ENCODE measurements at places on chromosomes 5 and 9.

- DNase-seq: peak; percentile 42
These were observed 21.4 kb upstream of the FLT4 start for GRCh38 chr5:180670586-180671359.

DNA sequence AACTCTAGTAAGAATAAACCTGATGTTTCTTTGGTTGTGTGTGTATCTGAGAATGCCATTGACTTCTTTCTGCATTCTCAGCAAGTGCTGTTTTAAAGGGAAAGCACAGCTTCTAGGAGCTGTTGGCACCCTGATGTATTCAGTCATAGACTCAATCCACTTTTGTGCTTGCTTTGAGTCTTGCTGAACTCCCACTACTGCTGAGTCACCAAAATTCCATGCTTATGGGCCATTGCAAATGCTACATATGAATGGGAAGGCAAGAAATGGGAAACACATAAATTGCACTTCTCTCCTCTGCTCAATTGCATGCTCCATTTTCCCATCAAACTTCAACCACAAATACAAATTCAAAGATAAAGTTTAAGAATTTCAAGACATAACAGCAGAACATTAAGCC, 9.8 kb upstream of the FTMT start:
- no peak for DNase-seq

DNA sequence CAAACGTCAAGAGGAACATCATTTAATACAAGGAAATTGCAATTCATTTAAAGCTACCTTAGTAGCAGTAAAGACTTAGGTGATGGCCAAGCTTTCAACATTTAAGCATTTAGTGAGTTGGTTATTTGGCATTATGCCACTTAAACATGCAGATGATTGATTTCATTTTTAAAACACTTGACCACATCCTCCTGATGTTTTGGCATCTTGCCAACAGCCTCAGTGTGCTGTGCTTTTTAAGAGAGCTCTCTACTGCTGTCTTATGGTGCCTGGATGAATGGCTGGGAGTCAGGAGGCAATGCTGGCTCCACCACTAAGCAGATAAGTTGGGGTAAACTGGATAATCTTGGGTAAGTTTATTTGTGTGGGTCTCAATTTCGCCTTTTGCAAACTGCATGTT, 364.5 kb downstream of the MAN2A1 start:
- DNase-seq: peak; percentile 1

DNA sequence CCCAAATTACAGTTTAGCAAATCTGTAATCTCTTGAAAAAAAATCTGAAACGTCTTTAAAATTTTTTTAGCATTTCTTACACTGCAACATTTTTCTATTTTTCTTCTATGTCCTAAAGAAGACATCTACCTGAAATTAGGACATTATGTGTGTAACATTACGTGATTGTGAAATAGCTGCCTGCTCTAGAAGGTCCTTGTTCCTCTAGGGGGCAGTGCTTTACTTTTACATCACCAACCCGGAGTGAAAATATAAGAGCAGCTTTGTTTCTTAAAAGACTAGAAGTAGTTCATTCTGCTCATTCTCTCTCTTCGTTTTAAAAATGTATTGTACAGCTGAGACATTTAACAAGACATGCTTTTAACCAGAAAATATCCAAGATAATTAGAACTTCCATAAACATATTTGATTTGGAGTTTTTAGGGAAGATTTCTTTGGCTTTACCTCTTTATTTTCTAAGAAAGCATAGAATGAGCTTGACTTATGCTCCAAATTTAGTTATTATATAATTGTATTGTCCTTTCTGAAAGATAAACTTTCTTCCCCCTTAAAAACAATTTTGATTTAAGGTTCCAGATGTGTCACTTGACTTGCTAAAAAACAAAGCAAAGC, 48.1 kb upstream of the RIOK2 start:
- DNase-seq: peak; percentile 54
